ENCODE measurements at places on chromosomes 5 and 9.

DNA sequence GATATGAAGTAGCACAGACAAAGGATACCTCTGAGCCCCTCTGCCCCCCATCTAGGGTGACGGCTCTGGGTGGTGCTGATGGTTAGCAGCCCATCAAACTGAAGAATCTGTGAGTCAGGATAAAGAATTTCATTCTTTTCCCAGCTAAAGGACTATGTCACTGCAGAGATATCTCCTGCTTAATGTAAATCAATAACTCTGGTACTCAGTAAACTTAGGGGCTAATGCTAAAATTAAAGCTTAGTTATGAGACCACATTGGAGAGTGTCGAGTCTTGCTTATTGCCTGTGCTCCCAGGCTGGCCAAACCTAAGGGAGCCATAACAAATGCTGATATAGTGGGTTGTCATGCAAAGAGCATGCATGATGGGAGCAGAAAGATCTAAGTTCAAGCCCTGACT lies 25.6 kb upstream of the ACTBL2 start:
- DNase-seq: no peak

DNA sequence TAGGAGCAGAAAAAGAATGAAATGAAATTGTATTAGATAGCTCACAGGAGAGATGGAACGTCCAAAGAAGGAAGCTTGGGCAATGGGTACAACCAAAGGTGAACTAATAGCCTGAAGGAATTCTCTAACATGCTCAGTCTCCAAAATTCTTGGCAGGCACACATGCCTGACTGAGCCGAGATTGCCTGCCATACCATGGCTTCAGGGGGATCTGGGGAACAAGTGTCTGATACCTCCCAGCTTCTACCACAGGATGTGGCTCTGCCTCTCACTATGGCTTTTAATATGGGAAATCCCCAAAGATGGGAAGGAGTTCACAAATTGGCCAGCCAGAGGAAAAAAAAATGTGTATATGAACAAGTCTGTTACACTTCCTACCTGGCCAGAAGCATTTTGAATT lies 3.6 kb upstream of the PALM2AKAP2 start:
- no peak for DNase-seq

GRCh38 chr5:548256-548655 lies 24.0 kb upstream of the SLC9A3 start:
- no peak for DNase-seq

DNA sequence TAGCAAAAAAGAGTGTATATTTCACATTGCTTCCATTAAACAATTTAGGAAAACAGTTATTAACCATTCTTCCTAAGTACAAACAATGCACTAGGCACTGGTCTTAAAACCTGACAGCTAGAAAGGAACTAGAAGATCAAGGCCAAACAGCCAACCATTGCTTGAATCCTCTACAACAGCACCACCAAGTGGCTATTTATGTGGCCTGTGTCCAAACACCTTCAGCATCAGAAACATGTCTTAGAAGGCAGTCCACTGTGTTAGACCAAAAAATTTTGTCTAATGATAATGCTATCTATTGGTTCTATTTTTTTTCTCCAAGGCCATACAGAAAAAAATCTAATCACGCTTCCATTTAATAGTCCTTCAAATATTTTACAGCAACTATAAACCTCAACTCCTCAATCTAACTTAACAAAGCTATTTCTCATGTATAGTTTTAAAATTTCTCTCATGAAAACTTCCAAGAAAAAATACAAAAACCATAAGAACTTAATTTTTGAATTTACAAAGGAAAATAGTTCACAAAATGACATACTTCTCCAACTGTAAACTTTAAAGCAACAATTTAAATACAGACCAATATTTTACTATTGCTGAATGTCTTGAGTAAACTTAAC lies 36.1 kb downstream of the CAAP1 start:
- DNase-seq: no peak

GRCh38 chr5:393846-394275 lies 49.1 kb upstream of the EXOC3 start:
- DNase-seq: no peak

DNA sequence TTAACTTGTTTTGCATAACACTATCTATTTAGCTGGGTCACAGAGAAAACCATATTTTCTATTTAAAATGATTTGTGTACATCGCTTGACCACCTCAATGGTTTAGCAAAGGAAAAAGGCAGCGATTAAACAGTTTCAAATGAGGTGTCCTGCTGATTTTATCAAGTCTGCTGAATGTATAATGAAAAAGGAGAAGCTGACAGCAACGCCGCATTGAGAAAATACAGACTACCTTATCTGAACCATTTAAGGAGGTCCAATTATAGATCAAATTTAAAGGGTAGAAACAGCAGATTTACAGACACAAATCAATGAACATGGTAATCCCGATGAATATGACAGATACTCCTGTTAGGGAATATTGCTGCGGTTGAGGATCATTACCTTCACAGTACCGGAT lies 29.6 kb downstream of the PSMB7 start:
- DNase-seq: no peak

All from stimulated activated CD4-positive, alpha-beta T cell treated with anti-CD3 and anti-CD28 coated beads, Interleukin-4, amount 100 ng/mL, for 24 hours (primary cell).